Activated gamma-delta T cell treated with anti-CD3 and anti-CD28 coated beads, Interleukin-2, amount 50 U/mL, for 16 hours (primary cell): ENCODE measurements at places on chromosomes 5 and 9.

DNA sequence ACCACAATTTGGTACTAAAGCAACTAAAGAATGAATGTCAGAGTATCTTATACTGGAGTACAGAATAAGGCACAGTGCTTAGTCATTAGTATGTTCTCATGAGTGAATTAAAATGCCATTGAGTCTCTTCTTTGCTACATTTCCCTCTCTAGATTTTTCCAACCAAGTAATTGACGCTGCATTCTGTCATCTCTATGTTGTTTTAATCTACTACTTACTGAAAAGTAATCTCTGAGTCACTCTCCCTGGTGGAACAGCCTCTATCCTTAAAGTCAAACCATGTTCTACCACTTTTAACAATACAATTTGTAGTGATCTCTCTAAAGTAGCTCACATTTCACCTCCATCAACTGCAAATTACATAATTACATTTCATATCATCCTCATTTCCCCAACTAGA lies 495.1 kb downstream of the CDH18 start:
- no peak for DNase-seq

GRCh38 chr9:673264-673965 lies 168.1 kb upstream of the DMRT1 start:
- DNase-seq: no peak

- DNase-seq: no peak
These were observed 2.8 kb downstream of the PITX1 start for GRCh38 chr5:135030956-135031812.

DNA sequence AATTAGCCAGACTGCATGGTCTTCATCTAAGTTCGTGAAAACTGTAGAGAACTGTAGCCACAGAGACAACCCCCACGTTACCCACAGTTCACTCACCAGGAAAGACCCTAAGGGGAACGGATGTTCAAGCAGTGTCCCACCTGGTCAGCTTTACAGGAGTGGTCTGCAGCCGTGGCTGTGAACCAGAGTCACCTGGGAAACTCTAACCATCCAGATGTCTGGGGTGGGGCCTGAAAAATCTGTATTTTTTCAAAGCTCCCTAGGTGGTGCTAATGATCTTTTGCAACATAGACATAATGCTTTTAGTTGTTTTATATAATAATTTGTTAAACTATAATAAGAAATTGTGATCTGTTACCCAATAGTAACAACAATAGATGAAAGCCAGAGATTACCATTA lies 47.7 kb upstream of the ANGPTL2 start:
- no peak for DNase-seq

- no peak for DNase-seq
These were observed 70.5 kb downstream of the SMIM23 start for GRCh38 chr5:171855798-171856763.

GRCh38 chr5:60541980-60542379 lies 158.0 kb downstream of the DEPDC1B start:
- no peak for DNase-seq

GRCh38 chr5:73768-74502 lies 18.0 kb upstream of the PLEKHG4B start:
- no peak for DNase-seq

DNA sequence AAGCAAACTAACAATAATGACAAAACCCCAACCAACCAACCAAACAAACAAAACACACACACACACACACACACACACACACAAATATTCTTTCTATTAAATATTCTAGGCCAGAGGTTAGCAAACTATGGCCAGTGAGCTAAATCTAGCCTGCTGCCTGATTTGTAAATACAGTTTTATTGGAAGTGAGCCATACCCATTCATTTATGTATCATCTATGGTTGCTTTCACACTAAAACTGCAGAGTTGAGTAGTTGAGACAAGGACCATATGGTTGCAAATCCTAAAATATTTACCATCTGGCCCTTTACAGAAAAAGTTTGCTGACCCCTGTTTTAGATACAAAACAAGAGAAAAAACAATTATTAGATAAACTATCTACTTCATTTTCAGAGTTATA lies 620.5 kb upstream of the SEMA6A start:
- no peak for DNase-seq

DNA sequence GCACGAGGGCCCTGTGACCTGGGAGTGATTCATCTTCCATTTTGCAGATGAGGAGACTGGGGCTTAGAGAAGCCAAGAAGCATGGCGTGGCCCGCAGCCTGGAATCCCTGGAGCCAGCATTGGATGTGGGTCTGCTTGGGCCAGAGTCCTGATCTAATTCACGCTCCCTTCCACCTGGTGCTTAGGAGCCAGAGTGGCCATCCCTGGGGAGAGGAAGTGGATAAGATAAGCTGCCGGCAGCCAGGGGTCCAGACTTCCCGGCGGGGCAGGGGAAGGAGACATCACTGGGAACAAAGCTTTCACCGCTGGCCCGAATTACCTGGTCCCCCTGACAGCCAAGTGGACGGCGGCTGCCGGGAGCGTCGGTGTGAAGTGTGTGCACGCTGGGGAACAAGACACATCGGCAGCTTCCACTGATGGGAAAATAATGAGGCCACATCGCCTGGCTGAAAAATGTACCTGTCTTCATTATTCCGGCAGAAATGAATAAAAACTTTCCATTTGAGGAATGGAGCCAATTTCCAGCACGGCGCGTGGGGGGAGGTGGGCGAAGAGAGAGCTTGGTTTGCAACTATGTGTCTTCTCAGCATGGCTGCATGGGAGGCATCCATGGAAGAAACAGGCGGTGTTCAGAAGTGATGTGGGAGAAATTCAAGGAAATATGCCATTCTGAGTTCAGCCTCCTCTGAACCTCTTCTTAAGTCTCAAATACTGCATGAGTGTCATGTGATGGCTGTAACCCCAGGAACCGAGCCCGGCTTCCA lies 78.5 kb downstream of the OLFM1 start:
- DNase-seq: no peak

- no peak for DNase-seq
These were observed 12.6 kb upstream of the CEMIP2 start for GRCh38 chr9:71780953-71781352.

- no peak for DNase-seq
These were observed 28.2 kb downstream of the CATSPER3 start for GRCh38 chr5:134995850-134996402.

DNA sequence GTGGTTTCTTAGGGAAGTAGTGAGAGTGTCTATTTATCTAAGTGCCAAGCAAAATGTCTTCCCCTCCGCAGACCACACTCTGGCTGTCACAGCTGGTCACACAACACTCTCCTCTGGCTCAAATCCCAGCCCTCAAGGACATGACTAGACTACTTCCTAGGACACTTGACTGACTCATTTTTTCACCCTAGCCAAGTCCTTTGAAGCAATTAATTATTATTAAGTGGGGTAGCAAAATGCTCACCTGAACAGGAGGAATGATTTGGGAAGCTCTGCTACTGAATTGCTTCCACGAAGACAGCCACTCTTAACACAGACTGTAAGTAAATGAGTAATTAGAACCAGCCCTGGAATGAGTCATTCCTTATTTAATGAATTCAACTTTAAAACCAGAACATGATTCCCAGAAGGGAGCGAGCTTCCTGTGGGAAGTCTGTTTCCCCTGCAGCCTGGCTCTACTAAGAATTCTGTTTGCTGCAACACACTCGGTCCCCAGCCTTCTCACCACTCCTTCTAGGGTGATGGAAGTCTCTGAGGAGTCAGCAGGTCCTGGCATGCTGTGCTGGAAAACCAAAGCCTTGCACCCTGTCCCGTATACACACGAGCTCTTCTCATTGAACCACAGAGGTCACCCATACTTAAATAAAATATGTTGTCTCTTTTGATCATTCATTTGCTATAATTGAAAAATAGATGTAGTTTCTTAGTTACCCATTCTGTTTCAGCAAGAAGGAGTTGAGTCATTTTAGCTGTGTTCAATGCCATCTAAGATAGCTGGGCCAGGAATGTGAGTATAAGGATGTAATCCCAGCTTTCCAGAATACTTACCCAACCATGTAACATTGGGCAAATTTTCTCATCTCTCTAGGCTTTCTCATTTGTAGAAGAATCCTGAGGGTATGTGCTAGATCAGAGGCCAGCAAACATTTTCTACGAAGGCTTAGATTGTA lies 218.6 kb upstream of the RASEF start:
- DNase-seq: no peak

- no peak for DNase-seq
These were observed 1.3 kb downstream of the BRD3OS start for GRCh38 chr9:134026581-134026980.

- no peak for DNase-seq
These were observed 106.9 kb upstream of the SEMA6A start for GRCh38 chr5:116681334-116682013.

- no peak for DNase-seq
These were observed 75.1 kb downstream of the HSD17B4 start for GRCh38 chr5:119527351-119527750.
